Endodermal cell (in vitro differentiated cells): ENCODE measurements at places on chromosomes 7 and 10. TPM values are rescaled to one million over a fixed set of nuclear protein-coding genes. Genes with fewer than 3 reads are reported as not detected.

DNA sequence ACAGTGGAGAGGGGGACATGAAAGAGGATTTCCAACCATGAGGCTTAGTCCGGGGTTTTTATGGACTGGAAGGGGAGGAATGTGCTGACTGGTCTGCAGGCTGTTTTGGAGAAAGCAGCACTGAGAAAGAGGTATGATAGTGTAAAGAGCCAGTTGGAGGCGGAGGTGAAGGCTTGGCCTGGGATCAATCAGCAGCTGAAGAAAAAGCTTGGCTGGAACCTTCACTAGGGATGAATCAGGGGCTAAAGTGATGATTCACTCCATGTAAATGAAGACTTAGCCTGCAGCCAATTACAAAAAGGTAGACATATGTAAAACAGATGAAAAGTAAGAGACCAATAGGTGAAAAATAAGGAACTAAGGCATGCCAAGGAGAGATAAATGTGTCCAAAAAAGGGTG lies 1382.6 kb downstream of the GATA3 start:
- DNase-seq, result peak; percentile 46

GRCh38 chr7:40239755-40240303 lies 105.0 kb downstream of the SUGCT start:
- DNase-seq, result no peak

DNA sequence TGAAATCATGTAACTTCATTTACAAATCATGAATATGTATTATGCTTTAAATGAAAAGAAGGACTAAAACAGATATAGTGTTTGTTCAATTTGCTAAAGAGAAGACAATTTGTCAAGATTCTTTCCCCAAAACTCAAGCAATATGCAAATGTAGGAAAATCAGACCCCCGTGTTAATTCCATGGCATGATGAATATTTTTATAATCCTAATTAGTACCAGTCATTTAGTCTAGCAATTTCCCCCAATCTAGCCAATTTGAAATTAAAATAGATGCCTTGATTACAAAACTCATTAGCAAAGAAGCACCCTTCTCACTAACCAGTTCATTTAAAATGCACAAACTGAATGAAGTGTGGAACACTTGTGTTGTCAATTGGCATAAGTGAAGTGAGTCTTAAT lies 347.6 kb downstream of the SORCS3 start:
- DNase-seq, result no peak

DNA sequence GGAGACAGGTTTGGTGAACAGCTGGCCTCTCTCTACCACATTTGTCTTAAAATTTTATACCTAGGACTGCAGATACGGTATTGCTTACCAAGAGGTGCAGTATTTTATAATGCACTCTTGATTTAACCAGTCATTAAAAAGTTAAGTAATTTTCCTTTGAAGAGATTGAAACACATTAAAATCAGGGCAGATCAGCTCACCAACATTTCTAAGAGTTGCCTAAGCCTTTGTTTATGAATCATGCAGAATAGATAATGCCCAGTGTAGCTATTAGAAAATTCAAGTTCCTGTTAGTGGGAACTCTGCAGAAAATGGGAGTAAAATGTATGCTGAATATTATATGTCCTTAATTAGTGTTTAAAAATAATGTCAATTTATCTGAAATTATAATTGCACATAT lies 140.2 kb upstream of the PRPS1L1 start:
- DNase-seq, result no peak

DNA sequence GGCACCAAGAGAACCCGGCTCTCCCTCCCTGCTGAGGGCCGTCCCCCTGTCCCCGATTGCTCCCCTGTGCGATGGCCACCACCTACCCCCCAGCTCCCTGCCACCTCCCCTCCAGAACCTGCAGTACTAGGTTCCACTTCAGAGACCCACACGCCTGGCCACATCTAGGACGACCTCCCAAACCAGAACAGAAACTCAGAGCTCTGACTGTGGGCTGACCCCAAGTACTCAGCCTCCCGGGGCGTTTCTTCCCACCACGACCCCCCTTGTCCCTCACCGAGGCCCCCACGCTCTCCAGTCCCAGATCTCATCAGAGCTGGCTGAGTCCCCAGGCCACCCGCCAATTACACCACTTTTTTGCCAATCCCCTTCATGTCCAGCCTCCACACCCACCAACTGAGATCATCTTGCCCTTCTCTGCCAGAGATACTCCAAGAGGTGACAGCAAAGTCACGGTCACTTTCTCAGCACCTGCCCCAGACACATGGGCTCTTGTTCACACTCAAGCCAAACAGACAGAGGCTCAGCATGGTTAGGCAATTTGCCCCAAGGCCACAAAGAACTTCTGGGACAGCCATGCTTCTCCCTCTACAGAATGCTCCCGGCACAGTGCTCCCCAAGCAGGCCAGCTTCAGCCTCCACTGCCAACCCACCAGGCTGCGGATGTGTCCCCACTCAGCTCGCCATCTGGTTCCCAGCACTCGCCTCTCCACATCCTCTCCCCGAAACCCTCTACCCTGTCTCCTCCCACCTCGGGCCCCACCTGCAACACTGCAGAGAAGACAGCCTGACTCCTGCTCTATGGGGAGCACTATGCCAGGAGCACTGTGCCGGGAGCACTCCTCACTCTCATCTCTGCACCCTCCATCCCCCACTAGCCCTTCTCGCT lies 4.7 kb downstream of the TMEM120A start:
- DNase-seq, result no peak

- peak; percentile 35 for DNase-seq
Observed at GRCh38 chr7:157896774-157897555, 560.2 kb downstream of the DNAJB6 start.

GRCh38 chr7:155705623-155706360 lies 61.3 kb downstream of the RBM33 start:
- no peak for DNase-seq

GRCh38 chr10:99731306-99732032 lies 458 bp downstream of the COX15 start:
- DNase-seq, result no peak

DNA sequence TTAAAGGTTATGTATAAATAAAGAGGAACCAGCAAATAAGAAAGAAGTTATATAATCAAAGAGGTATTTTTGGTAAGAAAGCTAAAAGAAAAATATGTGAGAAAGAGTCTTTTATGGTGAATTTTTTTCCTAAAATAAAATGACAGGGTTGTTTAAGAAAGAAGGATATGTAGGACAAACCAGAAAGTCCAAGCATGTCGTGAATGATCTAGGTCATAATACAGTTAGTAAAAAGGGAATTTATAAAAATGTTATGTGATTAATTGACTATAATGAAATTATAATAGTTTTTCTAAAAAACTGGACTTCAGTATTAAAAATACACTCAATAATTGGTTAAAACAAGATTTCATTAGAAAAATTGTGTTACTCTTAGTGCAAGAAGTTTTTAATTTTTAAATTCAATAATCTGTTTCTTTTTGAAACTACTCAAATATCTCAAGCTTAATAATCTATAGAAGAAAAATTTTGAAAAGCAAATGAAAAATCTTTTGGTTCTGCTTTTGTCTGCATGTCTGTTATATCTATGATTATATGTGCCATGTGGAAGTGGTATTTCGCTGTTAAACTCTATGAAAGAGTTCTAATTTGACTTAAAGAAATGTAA lies 23.3 kb downstream of the AVL9 start:
- no peak for DNase-seq

DNA sequence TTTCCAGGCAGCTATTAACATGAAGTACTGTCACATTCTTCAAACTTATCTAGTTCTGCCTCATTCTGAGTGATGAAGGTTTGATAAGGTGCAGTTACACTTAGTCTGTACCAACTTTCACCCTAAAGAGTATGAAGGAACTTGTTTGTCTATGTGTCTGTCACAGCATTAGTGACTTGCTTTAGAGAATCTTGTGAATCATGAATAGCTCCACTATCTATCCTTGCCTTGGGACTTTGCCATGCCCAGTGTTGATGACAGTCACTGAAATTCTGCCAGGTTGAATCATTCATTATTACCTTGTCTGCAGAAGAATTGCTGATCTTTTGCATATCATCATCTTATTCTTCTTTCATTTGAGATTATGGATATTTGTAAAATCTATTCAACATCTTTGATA lies 50.9 kb upstream of the A1CF start:
- DNase-seq, result no peak

DNA sequence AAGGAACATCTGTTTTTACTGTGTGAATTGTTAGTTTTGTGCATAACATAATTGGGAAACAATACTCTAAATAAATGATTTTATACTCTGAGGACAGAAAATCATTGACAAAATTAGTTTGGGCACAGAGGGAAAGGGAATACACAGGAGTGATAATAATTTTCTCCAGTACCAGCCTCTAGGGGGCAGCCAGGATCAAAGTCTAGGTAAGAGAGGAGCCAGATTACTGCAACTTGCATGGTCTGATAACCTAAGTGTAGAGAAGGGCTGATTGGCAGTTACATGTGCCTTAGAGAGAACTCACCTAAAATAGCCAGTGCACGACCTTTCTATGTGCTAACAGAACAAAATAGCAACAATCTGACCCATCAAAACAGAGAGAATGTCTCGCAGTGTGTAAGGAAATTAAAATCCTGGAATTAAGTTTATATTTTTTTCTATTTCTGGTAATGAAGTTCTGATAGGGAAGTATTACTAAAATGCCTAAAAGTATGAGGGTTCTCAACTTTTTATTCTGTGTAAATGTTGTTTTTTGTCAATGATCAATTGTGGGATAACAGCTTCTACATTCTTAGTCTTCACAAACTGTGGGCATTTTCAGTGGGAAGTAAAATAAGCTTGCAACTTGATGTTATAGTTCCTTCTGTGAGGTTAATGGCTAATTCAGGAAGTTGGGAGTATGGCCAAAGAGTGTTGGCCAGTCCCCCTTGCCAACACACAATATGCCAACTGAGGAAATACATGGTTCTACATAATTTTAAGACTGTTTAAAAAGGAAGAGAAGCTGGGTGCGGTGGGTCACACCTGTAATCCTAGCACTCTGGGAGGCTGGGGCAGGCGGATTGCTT lies 66.4 kb downstream of the EXOC6 start:
- peak; percentile 85 for DNase-seq

DNA sequence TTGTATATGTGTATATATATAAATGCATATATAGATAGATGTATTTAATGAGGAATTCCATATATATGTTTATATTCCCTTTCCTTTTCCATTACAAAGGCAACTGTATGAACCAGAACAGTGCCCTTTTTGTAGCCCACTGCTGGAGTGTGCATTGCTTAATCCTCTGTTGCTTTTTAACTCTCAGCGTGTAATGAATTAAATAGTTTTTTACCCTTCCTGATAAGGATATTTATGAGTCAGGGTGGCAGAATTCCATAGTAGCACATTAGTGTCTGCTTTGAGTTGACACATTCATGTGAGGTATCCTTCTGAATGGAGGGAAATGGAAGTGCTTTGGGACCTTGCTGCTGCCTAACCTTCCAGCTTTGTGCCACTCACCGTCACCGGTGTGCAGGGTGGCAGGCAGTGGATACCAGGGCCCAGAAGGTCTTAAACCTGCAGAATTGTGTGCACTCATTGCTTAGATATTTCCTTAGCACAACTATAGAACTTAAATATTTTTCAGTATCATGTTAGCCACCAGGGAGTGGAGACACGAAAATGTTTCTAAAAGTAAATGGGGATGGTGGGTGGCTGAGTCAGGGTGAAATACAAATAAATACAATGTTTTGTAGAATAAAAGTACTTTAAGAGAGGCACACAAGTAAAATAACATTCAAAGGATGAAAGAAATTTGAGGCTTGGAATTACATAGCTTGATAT lies 117.9 kb downstream of the SND1 start:
- no peak for DNase-seq

DNA sequence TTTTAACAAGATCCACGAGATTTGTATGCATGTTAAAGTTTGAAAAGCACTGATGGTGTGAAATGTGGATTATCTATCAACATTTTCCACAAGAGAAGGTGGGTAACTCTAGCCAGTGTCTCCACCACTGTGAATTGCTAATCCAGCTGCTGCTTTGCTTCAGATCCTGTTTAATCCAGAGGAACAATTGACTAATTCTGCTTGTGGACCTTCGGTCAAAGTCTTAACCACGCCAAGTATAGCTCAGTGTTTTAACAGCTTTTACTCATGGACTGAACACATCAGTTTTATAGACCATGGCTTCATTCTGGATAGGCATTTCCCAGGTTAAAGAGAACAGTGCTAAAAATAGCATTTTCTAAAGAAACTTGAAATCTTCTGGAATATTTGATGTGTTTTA lies 23.5 kb downstream of the ADK start:
- no peak for DNase-seq

GRCh38 chr7:109844362-109844761 lies 1246.6 kb upstream of the LRRN3 start:
- no peak for DNase-seq

TBC1D12 gene
- total RNA-seq, result 7.4 to 11.4 TPM (median 9.3 TPM) in 3 replicates

PNLIPRP1 gene
- not detected in 3 replicates for total RNA-seq

LRIT1 gene
- total RNA-seq, result 0.11 TPM in 1 of 2 replicates, not detected in the other

PPP1R17 gene
- total RNA-seq, result 0.36 and 0.44 TPM in 2 replicates

CTAGE8 gene
- total RNA-seq, result 7.6 and 8.4 TPM in 2 replicates

PLXNA4 gene
- total RNA-seq, result 33.3 and 42.7 TPM in 2 replicates
